ENCODE measurements at places on chromosomes 16 and 17.

- DNase-seq, result no peak
These were observed 16.4 kb downstream of the CDYL2 start for GRCh38 chr16:80788027-80788426.

DNA sequence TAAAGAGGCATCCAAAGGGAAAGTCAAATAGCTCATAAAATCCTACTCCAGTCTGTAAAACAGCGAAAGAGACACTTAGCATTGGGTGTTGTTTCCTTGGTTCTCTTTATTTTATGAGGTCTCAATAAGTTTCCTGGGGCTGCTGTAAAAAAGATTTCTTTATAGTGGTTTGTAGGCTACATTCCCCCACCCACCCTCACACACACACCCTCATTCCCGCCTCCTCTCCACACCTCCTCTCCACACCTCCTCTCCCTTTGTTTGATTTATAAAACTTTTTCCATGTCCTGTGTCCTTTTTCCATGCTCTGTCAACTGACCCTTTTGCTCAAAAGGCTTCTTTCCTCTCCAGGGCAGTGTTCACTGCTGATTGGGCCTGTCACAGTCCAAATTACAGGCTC is 178.9 kb upstream of the SOX9 start:
- DNase-seq, result no peak

GRCh38 chr17:40058186-40058784 is 4.1 kb upstream of the MED24 start:
- DNase-seq, result no peak

DNA sequence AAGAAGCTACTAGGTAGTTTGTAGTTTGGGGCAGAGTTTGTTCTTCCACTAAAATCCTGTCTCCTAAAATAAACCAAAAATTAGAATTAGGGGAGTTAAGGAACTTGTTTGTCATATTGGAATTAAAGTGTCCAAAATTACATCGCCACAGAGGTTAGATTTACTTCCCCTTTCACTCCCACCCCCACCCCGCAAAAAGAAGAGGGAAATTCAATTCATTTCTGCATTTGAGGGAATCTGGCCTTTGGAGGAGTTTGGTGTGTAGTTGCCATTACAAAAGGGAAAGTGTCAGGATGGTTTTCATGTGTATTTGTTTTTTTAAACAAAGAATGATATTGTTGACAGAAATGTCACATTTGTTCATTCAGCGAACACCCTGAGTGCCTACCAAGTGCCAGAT is 5.8 kb downstream of the TMEM97 start:
- no peak for DNase-seq

DNA sequence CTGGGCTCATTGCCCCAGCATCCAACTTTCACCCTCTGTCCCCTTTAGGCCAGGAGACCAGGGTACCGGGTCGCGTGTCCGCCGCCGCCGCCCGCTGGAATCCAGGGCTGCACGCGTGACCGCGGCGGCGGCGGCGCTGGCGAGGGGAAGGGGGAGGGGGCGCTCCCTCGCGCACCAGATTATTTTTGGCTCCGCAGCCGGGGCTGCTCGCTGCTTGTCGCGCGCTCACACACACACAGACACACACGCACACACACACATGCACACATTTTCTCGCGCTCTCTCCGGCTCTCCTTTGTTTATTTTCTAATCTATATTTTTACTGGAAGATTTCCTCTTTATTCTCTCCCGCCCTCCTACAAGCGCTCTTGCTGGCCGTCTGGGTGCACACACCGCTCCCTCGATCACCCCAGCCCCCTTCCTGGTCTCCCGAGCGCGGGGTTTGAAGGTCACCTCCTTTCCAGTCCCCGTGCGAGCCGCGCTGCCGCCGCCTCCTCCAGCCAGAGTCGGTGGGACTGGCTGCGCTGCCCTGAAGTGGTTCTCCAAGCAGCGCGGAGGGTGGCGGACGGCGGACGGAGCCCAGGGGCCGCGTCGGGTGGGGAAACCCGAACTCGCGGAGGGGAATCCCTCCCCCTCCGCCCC is 921.4 kb upstream of the EEF2KMT start:
- no peak for DNase-seq

DNA sequence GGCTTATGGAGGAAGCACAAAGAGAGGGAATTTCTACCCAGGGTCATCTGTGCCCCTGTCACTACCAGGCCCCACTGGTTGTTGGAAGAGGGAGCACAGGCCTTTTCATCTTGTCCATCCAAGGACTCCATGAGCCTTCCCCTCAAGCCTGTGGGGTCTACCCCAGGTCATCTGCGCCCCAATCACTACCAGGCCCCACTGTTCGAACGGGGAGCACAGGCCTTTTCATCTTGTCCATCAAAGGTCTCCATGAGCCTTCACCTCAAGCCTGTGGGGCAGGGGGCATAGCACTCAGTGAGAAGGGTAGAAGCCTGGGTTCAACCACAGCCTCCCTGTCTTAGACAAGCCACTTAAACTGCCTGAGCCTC is 101.5 kb upstream of the CDH5 start:
- no peak for DNase-seq

- DNase-seq, result no peak
These were observed 74.1 kb upstream of the TBX2 start for GRCh38 chr17:61325382-61326073.
